ENCODE measurements at places on chromosomes 16 and 17.

DNA sequence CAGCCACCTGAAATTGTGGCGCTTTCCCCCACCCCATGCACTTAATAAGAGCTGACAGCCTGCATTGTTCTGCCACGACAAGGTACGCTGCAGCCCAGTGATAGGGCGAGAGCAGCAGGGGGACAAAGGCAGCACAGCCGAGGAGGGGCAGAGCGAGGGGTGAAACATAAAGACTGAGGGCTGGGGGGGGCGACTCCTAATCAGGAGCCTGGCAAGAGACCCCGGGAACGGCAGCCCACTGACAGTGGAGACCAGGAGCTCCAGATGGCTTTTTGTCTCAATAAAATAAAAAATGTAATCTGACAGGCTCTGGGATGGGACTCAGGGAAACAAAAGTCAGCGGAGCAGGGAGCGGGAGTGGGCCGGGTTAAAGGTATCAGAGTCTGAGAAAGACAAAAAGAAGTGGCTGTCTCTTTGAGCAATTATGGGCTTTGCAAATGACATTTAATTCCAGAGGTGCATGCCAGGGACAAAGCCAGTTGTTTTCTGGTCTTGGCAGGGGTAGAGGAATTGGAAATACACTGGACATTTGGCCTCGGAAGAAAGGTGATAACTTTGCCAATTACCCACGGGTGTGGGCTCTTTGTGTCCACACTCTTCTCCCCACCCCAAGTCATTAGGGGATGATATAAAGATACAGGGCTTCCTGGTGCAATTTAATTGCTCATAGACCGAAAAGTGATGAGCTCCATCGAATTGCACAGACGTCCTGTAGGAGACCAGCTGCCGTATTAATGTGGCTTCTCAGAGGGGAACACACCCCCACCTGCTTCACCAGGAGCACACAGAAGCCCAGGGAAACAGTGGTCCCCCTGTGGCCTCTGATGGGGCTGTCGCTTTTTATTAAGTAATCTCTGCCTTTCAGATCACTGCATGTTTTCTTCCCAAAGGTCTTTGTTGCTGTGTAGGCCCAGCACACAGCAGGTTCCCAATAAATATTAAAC is 17.6 kb upstream of the CCDC182 start:
- DNase-seq: no peak

DNA sequence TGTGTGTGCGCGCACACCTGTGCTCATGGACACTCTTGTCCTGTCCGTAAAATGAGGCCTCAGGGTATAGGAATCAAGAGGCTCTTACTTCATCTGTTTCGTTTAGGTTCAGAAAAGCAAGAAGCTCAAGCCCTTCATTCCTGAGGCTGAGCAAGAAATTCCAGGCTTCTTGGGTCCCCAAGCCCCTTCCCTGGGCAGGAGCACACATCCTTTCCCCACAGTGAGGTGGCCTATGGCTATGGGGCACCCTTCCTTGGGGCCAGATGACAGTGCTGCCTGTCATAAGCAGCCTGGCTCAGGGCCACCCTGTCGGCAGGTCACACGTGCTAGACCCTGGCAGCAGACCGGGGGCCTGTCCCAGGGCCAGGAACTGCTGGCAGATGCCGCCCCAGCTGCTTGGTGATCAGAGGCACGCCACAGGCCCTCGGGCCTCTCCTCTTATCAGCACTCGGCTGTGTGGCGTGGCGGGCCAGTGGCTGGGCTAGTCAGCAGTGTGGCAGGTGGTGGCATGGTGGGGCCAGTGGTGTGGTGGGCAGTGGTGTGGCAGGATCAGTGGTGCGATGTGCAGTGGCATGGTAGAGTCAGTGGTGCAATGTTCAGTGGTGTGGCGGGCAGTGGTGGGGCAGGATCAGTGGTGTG is 50.2 kb downstream of the NKD1 start:
- DNase-seq: no peak

- DNase-seq: no peak
Observed at GRCh38 chr16:72271699-72272240, 99.8 kb upstream of the PMFBP1 start.

GRCh38 chr17:76635659-76636360 is 7.7 kb downstream of the ST6GALNAC1 start:
- DNase-seq: no peak

DNA sequence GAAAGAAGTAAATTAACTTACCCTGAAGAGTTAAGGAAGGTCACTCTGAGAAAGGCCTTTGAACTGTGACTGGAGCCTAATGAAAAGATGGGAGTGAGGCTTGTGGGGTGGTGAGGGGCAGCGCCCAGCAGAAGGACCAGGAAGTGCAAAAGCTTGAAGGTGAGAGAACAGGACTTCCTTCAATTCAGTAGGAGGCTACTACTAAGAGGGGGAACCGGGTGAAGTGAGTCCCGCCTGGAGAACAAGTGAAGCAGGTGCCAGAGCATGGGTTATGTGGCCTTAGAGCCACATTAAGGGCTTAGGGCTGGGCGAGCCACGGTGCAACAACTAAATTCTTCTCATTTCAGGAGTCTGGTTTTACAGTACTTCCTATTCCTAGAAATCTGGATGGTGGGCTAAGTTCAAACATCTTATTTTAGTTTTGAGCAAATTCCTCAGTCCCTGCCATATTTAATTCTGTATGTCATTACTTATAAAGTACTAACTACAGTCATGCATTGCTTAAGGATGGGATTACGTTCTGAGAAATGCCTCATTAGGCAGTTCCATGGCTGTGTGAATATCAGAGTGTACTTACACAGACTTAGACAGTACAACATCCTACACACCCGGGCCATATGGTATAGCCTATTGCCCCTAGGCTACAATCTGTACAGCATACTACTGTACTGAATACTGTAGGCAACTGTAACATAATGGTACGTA is 5.1 kb downstream of the CFAP20 start:
- no peak for DNase-seq

GRCh38 chr17:64037180-64037579 is 16.7 kb upstream of the ICAM2 start:
- DNase-seq: no peak

- DNase-seq: no peak
Observed at GRCh38 chr17:78323826-78324390, 36.0 kb downstream of the SOCS3 start.

DNA sequence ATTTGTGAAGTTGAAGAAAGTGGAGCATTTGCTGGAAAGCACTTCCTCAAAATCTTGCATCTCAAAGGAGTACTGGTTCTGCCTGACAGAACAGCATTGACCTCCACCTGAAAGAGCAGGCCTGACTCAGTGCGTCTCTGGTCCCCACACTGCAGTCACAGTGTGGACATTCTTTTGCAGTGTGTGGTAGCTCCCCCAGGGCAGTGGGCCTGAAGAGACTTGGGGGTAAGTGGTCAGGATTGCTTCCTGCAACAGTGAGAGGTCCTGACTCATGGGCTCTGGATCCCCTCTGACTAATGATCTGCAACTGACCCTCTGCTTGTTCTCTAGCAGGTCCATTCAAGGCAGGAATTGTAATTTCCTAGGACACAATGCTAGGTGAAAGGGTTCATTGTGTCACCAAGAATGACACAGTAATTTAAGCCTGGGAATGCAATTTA is 204.9 kb upstream of the KCNJ16 start:
- DNase-seq: peak; percentile 32

GRCh38 chr16:27690608-27691007 is 140.7 kb downstream of the KATNIP start:
- peak; percentile 17 for DNase-seq

- DNase-seq: peak; percentile 27
Observed at GRCh38 chr16:21159281-21159951, 942 bp downstream of the LDAF1 start.

DNA sequence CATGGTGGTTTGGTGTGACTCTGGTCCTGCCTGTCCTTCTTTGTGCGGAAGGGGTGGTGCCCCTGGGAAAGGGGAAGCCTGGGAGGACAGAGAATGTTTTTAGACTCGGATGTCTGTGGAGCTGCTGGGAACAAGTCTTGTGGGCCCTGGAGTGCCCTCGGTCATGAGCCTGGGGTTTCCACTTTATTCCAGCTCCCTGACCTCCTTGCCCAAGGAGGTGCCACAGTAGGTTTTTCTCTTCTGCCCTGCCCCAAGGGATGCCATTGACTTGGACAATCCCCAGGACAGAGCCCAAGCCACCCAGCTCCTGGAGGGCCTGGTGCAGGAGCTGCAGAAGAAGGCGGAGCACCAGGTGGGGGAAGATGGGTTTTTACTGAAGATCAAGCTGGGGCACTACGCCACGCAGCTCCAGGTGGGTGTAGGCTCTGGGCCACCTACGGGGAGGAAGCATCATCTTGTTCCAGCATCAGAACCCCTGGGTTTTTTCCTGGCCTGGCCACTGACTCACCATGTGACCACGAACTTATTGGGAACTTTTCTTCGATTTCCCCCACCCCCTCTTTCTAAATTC is 1.4 kb downstream of the STAT5A start:
- no peak for DNase-seq

- no peak for DNase-seq
Observed at GRCh38 chr16:7839568-7839967, 506.9 kb downstream of the RBFOX1 start.

DNA sequence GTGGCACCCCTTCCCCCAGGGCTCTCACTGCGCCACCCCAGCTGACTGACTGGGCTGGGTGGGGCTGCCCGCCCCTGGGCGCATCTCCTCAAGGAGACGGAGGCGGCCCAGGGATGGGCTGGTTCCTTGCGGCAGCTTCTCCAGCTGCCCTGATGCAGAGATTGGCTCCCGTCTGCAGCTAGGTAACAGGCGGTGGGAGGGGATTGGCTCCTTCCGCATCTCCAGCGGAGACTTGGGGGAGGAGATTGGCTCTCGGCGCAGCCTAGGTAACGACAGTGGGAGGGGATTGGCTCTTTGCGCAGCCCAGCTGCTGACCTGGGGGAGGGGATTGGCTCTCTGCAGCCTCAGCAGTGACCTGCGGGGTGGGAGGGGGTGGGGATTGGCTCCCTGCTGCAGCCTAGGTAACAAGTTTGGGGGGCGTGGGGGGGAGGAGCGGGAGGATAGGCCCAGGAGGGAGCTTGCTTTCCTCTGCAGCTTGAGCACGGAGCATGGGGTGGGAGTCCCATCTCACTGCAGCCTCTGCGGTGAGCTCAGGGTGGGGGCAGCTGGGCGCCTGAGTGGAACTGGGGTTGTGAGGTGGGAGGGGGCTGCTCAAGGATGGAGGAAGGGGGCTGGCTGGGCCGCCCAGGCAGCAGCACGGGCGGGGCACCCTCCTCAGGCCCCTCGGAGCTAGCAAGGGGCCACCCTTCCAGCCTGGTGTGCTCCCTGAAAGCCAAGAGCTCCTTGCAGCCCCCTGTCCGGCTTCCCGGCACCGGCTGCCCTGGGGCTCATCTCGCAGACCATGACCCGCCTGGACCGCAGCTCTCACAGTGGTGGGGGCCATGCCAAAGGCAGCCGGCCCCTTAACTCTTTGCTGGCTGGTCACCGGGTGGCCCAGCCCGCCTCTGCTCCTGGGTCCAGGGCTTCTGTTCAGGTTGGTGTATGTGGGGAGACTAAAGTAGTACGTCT is 6.4 kb downstream of the NFE2L1 start:
- DNase-seq: peak; percentile 87

DNA sequence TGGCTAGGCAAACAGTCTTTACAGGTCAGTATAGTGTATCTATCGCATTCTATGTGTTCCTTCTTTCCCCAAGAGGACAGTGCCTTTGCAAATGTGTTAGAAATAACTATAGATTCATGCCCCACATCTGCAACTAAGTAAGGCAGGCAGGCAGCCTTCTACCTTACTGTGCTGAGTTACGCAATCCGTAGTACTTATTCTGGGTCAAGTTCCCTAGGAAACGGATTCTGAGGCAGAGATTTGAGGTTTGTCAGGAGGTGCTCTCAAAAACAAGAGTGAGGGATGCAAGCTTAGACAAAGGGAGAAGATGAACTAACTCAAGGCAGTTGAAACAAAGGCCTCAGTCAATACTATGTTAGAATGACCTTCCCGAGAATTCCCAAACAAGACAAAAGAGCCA is 12.7 kb upstream of the ANKFY1 start:
- no peak for DNase-seq

DNA sequence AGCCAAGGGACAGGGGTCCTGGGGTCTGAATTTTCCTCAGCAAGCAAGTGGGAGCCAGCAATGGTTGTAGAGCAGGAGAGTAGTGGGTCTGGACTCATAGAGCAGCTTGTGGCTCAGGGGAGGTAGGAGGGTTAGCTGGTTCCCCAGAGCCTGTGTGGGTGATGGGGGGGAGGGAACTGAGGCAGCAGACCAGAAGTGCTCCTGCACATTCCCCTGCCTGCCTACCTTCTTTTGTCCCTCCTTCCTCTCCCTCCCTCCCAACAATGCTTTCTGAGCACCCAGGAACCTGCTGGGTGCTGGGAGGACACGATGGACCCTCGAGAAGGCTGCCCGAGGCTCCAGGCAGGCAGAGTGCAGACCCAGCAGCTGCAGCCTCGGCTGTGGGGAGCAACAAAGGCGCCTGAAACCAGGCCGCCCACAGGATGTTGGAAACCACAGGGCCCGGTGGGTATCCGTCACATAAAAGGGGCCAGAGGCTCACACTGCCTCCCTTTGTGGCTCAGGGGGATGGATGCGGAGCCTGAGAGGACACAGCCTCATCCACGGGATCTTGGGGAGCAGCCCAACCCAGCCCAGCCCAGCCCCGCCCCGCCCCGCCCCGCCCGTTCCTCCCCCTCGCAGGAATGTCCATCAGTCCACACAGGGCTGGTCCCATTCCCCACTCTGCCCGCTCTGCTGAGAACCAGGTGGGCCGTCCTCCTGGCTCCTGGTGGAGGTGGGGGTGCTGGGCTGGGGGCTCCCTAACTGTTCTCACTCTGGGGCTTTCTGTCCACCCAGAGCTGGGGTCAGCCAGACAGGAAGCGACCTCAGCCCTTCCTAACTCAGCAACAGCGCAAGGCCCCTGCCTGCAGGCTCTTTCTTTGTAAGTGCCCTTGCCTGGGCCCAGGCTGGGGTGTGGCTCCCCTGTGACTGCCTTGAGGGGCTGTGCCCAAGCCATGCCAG is 1.7 kb upstream of the NLRC3 start:
- DNase-seq: no peak

DNA sequence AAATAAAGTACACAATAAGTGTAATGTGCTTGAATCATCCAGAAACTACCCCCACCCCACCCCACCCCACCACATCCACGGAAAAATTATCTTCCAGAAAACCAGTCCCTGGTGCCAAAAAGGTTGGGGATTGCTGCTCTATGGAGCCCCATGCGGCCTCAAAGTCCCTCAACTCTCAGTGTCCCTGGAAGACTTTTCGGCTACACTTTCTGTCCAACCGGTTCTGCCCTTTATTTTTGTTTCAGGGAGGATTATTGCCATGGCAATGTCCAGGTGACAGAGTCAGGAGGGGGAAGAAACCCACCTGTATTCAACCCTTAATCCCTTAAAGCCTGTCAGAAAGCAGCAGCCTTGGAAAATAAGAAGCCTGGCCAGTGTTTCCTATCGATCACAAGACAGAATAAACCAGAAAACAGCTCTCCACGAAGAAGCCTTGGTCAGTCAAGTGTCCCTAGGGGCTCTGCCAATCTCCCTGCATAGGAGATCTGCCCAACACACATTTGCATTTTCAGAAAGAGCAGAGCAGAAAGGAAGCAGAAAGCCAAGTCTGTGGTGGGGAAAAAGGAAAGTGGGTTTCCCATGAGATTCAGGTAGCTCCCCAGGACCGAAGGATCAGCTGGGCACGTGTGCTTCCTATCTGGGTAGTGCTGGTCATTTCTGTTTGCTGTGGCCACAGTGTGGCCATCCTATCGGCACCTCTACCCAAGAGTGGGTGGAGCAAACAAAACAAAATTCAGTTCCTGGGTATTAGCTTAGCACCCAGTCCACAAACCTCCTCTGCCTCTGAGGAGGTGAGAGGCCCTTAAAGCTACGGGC is 342.7 kb downstream of the SOX9 start:
- no peak for DNase-seq

GRCh38 chr16:842061-842476 is 41.5 kb upstream of the GNG13 start:
- DNase-seq: no peak

Measured in foreskin keratinocyte (primary cell).